ENCODE measurements at places on chromosomes 3 and 15.

DNA sequence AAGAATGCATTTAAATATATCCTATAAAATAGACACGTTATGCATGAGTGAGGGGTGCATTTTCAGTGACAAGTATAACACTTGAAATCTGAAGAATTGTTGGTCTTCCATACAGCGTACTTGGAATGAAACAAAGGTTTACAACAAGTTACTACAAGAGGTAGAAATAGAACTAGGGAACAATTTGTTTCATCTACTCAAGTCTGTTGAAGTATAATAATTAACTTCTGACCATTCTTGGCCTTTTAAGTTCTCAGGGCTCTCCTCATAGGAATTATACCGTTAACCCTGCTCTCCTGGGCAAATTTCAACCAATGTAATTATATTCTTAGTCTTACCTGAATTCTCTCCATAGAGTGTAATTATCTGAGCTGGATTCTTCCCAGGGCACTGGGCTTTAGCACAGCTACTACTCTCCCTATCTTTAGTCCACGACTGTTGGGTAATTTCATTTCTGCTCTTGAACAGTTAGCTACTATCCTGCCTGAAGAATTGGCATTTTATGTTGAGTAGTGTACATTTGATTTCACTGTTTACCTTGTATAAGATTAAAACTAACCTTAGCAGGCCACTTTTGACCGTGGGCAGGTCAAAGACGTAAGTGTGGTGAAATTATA, 100.6 kb downstream of the UBE2E2 start:
- DNase-seq, result no peak

- no peak for DNase-seq
These were observed 6.1 kb upstream of the CP start for GRCh38 chr3:149227591-149228268.

DNA sequence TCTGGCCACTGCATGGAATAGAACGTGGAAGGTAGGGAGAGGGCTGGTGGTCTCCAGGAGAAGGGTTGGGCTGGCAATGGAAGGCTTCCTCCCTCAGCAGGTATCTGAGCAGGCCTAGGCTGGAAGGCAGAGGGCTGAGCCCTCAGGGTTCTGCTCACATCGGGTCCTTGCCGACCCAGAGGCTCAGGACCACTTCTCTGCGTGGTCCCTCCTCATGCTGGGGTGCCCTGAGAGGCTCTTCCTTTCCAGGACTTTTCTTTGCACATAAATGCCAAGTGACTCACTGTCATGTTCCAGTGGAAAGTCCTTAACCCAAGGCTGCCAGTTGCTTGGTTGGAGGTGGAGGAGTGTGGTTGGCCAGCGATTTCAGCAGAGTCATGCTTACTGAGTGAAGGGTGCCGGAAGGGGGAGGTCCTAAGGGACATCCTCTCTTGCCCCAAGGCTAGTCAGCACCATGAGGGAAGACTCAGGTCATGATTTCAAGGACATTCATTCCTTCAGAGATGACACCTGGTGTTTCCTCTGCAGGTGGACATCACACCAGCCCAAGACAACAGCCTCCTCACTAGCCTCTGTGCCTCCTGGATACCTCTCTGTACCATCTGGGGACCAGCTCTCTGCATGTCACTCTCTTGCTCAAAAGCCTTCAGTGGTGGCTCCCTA, 8.2 kb downstream of the SLC6A6 start:
- peak; percentile 34 for DNase-seq

DNA sequence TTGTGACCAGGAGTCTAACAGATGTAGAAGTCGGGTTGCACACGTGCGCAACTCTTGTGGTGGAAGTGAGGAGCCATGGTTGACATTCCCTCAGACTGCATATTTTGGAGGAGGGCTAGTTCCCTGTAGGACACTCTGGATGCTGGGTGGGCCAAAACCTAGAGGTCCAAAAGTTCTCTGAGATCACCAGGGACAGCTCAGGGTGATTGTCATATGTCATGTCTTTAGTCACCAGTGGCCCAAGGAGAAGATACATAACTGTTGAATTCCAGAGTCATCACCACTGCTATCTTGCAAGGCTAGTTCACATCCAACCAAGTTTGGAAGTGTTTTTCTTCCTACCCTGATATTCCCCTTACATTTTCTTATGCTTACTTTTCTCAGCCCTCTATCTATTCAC, 95.2 kb upstream of the C3orf80 start:
- DNase-seq, result no peak

GRCh38 chr15:73395671-73396070, 26.9 kb upstream of the HCN4 start:
- DNase-seq, result no peak

DNA sequence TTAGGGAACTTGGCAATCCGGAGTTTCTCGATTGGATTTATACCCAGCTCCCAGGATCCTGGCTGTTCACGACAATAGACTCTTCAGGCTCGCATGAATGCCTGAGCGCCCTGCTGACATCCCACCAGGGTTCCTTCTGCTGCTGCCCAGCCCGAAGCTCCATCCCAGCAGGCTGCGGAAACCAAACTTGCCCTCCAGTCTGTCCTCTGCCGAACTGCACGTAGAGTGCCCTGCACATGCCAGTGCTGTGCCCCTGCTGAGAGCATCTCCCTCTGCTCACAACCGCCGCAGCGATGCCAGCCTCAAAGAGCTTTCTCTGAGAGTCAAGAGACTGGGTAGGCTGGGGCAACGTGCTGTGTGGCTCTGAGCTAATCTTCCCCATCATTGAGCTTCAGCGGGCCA, 6.9 kb downstream of the ADAMTS7 start:
- DNase-seq, result no peak

- no peak for DNase-seq
These were observed 368.1 kb upstream of the UBE2E2 start for GRCh38 chr3:22835041-22835440.

- no peak for DNase-seq
These were observed 345.7 kb downstream of the CNTN3 start for GRCh38 chr3:74268753-74269152.

GRCh38 chr3:59016930-59017616, 32.8 kb downstream of the CFAP20DC start:
- no peak for DNase-seq

DNA sequence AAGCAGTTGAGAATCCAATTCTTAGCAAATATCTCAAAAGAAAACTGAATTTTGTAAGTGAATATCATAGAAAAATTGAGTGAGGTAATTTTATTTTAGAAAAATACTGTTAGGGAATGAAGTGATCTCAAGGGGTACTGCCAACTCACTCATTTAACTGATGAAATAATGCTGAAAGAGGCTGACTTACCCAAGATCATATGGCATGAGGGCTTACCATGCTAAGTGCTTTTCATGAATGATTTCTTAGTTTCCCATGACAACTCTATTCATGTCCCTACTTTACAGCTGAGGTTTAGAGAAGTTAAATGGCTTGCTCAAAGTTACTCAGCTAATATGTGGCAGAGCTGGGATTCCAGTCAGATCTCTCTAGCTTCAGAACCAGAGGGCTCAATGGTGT, 30.6 kb downstream of the CCDC14 start:
- DNase-seq, result no peak

- no peak for DNase-seq
These were observed 368.0 kb downstream of the NAALADL2 start for GRCh38 chr3:175227126-175227525.

DNA sequence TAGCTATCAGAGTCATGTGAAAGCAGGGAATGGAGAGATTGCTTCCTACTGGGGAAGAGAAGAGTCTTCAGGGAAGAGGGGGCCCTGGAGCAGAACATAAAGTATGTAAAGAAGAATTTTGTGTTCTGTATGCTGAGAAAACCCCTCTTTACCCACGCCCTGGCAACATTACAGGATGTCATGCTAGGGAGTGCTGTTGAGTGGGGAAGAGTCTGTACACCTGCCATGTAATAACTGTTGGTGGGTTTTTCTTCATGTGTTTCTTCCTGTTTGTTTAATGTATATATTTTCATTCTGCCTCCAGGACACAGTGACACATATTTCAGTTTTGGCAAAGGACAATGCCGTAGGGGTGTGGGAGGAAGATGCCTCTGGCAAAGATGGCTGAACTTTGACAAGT, 122.8 kb upstream of the LPP start:
- DNase-seq, result no peak
